NCI-H1048 (cell line): ENCODE measurements at places on chromosomes 7 and 10.

- no peak for DNase-seq
Observed at GRCh38 chr10:76127984-76128589, 696.7 kb downstream of the LRMDA start.

- no peak for DNase-seq
Observed at GRCh38 chr7:51354897-51355296, 38.3 kb upstream of the COBL start.

- DNase-seq, result no peak
Observed at GRCh38 chr7:113217314-113217713, 99.0 kb upstream of the SMIM30 start.

DNA sequence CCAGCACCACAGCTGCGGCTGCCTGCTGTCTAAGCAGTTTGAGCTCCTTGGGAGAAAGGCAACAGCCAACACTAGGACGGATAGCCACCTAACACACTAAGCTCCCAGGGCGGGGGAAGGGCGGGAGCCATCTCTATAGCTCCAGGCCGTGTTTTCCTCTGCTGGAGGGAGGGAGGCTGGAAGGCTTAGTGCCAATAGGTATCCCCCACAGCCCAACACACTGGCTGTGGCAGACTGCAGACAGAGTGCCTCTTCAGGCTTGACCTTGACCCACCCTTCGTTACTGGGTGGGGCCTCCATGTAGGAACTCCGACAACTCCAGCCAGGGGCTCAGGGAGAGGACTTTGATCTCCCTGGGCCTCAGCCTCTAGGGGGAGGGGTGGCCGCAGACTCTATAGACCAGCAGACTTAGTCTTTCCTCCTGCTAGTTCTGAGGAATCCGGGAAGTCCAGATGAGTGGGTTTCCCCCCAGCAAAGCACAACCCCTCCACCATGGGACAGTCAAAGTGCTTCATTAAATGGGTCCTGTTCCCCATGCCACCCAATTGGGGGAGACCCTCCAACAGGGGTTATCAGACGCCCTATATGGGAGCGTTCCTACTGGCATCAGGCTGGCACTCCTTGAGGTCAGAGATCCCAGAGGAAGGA lies 314.4 kb upstream of the MKI67 start:
- no peak for DNase-seq
